ENCODE measurements at places on chromosomes 16 and 17.
A peak's percentile ranks its signal among the peaks of the same experiment; 100 is the strongest.

GRCh38 chr16:83808573-83809014, 816 bp downstream of the HSBP1 start:
- DNase-seq = no peak

DNA sequence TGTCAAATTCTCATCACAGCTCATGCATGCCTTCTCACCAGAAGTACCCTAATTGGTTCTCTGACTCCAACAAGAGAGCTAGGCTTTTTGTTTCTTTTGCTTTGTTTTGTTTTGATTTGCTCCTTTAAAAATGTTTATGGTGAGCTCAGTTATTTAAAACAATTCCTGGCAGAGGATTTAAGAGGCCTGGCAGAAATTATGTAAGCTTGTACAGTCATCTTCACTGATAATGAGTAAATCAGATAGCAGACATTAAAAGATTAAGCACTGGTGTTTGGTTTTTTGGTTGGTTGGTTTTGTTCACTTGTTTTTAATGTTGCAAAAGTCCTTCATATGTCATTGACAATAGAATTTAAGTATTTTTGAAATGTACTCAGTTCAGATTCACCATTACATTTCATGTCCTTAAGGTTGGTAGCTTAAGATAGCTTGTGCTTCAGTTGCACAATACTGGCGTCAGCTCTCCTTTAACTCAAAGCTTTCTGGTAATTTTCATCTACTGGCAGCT, 378.9 kb downstream of the CDH13 start:
- DNase-seq = no peak

DNA sequence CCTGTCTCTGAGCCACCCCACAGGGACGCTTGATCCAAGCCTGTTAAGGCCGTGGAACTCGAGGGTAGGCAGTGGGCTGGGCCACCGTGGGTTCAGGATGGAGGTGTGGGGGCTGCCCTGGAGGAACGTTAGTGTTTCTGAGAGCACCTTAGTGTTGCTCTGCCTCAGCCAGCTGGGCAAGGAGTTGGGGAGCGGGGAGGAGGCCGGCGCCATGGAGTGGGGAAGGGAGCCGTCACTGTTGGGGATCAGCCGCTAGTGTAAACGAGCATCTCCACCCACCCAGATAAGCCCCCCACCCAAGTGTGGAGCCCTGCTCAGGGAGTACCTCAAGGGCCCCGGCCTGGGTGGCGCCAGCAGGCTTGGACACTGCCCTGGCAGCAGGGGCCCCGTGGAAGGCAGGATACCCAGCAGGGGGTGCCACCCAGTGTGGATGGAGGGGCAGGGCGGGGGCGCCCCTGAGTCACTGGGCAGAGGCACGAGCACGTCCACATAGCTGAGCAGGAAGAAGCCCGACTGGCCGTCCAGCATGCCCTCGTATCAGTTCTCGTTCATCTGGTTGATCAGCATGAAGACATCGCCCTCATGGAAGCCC, 98.6 kb downstream of the KPNA2 start:
- no peak for DNase-seq

DNA sequence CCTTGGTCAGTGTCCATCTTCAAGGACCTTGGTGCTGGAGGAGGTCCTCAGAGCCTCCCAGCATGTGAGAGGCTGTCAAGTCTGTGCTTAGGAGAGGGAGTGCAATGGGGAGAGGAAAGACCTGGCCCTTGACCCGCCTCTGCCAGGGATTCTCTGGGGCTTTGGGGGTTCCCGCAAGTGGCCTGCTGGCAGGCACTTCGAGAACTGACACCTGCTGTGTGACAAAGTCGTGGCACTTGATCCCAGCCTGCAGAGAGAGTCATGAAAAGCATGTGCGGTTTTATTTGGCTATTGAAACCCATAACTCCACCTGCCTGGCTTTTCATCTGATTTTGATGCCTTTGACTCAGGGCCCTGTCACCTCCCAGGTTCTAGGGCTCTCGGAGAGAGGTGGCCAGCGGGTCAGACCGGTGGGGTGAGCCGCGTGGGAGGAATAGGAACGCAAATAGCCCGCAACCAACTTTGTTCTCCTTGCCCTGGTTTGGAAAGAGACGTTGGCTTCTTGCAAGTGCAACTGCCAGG, 42.8 kb upstream of the GSE1 start:
- DNase-seq = no peak

GRCh38 chr16:67928561-67929364, 2.9 kb downstream of the CTRL start:
- DNase-seq = peak; percentile 67

DNA sequence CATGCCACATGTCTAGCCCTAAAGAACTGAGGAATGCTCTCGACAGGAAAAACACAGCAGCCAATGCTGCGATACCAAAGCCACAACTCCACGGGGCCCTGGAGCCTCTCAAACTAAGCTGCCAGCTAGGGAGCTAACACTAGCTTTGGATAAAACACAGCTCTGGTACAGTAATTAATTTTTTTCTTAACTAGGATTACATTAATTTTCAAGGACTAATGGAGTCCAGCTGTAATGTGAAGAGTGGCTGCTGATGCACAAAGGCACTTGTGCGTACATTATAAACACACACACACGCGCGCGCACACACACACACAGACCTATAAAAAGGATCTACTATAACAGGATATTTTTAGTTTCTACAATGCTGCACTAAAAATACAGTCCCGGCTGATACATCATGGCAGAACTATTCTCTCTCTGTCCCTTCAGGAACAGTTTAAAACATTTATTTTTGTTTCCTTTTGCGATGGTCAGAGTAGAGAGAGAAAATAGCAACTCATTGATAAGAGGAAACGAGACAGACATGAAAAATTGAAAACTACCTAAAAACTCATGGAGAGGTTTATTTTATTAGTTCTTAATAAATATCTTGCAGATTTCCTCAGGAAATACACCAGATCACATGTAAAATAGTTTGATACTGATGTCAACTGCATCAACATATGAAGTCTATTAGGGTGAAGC, 88.5 kb downstream of the SMG6 start:
- no peak for DNase-seq

DNA sequence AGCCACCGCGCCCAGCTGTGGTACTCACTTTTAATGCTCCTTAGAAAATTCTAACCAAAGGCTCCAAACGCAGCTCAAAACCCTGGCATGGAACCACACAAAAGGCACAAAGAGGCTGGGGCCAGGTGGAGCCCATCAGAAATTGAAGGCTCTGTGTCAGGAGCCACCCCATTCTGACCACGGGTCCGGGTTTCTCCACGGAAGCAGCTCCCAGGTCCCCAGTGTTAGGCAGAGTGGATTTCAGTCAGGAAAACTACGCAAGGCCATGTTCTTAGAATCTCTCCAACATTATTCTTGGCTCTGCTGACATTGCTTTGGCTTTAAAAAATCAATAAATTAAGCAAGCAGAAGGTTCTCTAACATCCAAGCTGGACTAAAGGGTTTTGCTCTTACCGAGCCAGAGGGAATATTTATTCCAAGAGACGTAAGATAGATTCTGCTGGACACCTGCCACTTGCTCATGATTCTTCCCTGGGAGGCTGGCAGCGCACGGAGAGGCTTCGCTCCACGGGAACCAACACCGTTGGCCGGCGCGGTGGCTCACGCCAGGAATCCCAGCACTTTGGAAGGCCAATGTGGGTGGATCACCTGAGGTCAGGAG, 93.5 kb downstream of the NXN start:
- DNase-seq = no peak

DNA sequence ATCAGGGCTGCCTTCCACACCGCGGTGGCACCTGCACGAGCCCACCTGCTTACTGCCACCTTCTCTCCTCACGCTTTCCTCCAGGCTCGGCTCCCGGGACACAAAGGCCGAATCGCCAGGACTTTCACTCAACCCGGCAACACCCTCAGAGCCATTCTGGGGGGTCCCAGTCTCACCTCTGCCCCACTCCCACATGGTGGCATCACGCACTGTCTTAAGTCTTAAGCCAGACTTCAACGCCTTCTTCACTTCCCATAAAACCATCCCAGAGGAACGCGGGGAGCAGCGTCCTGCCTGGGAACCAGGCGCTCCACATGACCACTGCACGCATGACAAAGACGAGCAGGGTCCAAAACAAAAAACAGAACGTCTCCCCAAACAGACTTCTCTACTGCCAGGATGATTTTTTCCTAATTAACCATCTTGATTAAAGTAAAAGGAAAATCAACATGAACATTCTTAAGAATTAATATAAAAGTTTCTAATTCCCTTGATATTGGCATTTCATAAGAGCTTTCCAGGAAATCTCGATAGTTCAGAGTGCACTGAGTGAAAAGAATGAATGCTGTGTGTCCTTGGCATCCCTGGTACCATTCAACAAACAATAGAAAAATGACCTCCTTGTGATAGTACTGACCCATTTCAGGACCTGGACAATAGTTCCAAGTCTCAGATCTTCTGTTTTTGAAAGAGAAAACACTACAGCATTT, 2.6 kb downstream of the CANT1 start:
- no peak for DNase-seq

- no peak for DNase-seq
These were observed 15.3 kb downstream of the SGCA start for GRCh38 chr17:50181144-50181543.

DNA sequence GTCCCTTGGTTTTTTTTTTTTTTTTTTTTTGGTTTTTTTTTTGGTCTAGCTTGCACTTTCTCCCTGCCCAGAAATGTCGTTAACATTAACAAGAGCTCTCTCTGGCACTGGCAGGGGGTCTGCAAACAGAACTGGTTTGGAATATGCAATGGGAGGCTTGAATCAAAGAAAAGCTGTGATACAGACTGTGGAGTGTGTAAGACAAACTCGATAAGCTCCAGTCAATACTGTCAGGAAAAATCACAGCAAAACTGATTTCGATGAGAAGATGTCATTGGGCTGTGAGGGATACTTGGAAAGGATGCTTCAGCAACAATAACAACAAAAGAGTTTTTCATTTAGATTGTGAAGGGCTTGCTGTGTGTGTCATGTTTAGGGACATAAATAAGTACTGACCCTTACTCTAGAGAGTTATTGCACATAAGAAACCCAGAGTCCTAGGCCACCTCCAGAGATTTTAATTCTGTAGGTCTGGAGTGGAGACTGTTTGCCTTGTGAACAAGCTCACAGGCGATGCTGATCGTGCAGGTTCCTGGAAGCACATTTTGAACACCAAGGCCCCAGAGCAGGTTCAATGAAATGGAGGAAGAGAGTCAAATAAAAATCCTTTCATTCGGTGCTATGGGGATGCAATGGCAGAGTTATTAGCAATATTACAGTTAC, 470.7 kb upstream of the RBFOX1 start:
- DNase-seq = no peak

- DNase-seq = no peak
These were observed 1.1 kb upstream of the LCMT1 start for GRCh38 chr16:25110387-25110947.

Data from activated CD4-positive, alpha-beta T cell treated with anti-CD3 and anti-CD28 coated beads for 1 hour (primary cell).